Tongue (tissue), 3 donors: ENCODE measurements at places on chromosomes 5 and 9.

- peak; percentile 69 for DNase-seq
Measured at GRCh38 chr5:52657247-52657645, 130.5 kb upstream of the ITGA1 start.

DNA sequence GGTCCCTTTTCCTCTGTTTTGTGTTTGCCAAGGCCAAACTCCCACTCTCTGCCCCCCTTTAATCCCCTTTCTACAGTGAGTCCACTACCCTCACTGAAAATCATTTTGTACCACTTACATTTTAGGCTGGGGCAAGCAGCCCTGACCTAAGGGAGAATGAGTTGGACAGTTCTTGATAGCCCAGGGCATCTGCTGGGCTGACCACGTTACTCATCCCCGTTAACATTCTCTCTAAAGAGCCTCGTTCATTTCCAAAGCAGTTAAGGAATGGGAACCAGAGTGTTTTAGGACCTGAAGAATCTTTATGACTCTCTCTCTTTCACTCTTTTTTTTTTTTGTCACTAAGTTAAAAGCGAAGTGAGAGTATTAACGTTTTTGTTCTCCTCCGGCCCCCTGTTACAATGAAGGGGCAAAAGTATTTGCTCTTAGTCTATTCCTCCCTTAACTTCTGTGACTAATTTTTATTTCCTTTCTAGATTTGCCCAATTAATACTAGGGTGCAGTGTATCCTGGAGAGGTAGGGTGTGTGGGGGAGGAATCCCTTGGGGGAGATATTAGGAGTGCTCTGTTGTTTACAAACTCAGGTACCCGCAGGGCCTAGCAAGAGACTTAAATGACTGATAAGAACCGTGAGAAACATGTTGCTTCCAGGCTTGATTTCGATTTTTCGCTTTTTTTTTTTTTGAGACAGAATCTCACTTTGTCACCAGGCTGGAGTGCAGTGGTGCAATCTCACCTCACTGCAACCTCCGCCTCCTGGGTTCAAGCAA, 14.7 kb downstream of the GM2A start:
- DNase-seq, result no peak

DNA sequence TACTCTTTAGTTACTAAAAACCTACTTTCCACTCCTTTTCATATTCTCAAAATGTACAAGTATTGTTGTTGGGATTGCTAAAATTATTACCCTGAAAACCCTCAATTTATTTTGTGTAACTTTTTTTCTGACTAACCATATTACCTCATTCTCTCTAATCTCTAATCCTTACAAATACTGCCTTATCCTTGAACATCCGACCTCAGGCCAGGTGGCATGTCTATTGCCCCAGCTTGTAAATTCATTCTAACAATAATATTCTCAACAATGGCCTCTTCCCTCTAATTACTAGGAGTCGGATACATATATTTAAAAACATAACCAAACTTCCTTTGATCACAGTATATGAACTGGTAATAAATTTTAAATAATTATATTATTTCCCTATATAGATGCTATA, 25.8 kb downstream of the ARL15 start:
- DNase-seq, result no peak

DNA sequence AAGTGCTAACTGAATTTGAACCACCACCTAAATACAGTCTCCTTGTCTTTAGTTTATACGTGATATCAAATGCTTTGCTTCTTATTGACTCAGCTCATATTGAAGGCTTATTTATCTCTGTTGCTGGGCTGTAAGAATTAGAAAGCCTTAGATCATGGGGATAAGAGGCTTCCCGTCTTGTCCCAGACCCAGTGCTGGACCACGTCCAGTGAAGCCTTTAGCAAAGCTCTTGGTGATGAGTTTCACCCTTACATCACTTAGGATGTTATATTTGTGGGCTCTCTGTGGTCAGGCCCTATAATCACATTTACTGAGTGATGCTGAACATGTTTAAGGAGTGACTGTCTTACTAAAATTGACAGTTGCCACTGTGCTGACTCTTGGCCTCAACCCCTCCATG, 11.2 kb downstream of the FAM240B start:
- peak; percentile 29 for DNase-seq

DNA sequence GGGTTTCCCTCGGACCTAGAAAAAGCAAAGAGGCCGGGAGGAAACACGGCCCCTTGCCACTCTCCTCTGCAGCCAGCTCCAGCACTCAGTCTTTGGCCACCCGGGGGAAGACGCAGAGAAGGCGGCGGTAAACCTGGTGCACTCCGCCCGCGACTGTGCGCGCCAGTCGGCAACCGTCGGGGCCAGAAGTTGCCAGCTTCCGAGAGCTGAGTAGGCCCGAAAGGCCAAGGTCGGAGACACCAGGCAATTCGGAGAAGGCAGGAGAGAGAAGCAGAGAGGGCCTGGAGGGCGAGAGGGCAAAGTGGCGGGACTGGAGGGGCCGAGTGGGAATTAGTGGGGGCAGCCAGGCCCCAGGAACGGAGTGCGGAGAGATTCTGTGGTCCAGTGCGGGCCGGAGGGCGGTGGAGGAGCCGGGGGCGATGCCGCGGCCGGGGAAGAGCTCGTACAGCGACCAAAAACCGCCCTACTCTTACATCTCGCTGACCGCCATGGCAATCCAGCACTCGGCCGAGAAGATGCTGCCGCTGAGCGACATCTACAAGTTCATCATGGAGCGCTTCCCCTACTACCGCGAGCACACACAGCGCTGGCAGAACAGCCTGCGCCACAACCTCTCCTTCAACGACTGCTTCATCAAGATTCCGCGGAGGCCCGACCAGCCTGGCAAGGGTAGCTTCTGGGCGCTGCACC, at the start of gene FOXB2:
TSS of gene FOXB2 (plus strand) at position 420 of the 690 bp plus-strand sequence. CDS start at position 420, 0 bp downstream.
- no peak for DNase-seq

DNA sequence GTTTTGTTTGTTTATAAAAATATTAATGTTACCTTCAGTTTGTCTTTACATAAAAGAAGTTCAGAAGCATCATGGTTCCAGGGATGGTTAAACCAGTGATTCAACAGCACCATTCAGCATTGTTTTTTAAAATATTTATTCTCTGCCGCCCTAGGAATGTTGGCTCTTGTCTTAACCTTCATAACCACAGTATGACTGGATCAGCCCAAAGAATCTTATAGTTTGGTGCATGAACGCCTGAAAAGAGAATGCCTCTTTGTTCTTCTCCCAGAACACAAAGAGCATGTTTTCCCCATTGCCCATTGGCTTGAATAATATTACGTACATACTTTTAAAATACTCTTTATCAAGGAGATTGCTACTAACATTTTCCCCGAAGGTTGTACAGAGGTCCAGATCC, 413.4 kb downstream of the ANXA1 start:
- no peak for DNase-seq

- DNase-seq, result no peak
Measured at GRCh38 chr9:96052686-96053085, 177.2 kb downstream of the ERCC6L2 start.

DNA sequence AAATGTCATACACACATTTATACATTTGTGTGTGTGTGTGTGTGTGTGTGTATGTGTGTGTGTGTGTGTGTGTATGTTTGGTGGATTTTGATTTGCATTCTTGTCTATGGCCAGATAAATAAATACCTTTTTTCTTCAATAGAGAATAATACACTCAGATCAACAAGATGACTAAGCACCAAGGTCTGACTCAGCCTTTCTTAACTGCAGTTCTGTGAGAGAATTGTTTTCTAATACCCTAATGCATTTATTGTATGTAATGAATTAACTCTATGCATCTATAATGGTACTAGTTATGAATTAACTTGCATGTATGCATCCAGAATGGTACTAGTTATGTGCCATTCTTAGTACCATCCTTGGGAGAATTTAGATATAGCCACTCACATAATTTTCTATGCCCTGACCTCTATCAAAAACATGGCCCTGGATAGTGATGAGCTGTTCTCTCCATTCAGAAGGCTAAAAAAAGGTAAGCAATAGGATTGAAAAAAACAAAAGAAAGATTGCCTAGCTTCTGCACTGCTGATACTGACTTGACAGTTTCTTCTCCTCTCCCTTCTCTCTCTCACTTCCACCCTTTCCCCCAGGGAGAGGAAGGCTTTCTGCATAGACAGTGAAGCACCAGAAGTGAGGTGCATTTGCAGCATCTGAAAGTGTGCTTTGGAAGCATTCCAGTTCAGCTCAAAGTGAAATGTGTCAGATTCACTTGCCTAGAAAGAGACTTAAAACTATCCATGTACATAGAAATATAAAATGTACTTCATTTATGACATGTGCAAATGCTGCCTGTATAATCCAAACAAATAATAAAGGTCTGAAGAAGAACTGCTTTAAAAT, 55.1 kb upstream of the CCDC112 start:
- no peak for DNase-seq

GRCh38 chr5:55324815-55325418, 17.1 kb downstream of the MTREX start:
- DNase-seq, result peak; percentile 52

- DNase-seq, result no peak
Measured at GRCh38 chr5:68225911-68226545, 10.5 kb downstream of the PIK3R1 start.

DNA sequence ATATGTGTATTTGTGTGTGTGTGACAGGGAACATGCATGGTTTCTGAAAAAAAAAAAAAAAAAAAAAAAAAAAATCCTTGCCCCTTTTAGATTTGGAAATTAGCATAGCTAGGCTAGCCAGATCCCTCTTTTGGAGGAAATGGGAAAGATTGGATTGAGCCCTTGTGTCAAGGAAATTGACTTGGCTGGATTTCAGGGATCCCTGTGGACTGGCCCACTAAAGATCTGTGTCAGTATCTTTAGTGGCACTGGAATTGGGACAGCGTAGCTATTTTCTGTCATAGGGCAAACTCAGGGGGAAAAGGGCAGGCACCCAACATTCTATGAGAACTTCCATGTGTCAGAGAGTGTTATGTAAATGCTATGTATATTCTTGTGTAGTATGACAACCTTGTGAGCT, 35.4 kb downstream of the SH3GL2 start:
- DNase-seq, result no peak

- DNase-seq, result peak; percentile 68
Measured at GRCh38 chr5:177399997-177400868, at the start of gene PFN3. PFN3 (minus strand) TSS chr5:177400661; CDS start chr5:177400576, 85 bp downstream.

DNA sequence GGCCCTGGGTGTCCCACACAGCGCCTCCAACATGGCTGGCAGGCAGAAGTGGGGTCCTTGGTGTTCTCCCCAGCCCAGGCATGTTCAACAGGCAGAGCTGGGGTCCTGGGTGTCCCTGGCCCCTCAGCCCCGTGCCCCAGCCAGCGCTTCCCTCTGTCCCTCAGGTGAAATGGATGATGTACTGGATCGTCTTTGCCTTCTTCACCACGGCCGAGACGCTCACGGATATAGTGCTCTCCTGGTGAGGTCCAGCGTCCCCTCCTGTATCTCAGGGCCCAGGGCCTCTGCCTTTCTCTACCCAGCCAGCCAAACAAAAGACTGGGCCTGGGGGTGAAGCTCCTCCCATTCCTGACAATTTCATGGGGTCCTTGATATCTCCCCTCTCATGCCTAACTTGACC, 2.4 kb downstream of the REEP2 start:
- DNase-seq, result no peak
